ENCODE measurements at places on chromosomes 16 and 17.

DNA sequence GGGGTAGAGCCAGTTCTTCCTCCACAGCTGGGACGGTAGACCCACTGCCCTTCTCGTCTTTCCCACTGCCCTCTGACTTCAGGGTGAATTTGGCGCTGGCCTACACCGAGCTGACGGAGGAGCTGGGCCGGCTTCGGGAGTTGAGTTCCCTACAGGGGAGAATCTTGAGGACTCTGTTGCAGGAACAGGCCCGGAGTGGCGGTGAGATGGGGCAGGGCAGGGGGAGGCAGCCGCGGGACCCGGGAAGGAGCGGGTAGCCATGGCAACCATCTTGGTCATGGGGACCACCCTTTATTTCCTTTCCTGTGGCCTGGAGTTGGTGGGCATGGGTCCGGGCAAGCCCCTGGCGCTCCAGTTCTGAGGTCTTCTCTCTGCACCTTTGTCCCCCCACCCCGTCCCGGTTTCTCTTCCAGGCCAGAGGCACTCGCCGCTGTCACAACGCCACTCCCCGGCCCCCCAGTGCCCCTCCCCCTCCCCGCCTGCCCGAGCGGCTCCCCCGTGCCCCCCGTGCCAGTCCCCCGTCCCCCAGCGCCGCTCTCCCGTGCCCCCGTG lies 14.4 kb downstream of the TBKBP1 start:
- no peak for DNase-seq

DNA sequence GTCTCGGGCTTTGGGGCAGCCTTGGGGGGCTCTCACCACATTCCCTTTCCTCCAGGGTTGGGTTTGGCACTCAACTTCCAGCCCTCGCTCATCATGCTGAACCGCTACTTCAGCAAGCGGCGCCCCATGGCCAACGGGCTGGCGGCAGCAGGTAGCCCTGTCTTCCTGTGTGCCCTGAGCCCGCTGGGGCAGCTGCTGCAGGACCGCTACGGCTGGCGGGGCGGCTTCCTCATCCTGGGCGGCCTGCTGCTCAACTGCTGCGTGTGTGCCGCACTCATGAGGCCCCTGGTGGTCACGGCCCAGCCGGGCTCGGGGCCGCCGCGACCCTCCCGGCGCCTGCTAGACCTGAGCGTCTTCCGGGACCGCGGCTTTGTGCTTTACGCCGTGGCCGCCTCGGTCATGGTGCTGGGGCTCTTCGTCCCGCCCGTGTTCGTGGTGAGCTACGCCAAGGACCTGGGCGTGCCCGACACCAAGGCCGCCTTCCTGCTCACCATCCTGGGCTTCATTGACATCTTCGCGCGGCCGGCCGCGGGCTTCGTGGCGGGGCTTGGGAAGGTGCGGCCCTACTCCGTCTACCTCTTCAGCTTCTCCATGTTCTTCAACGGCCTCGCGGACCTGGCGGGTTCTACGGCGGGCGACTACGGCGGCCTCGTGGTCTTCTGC lies 8.4 kb downstream of the SLC16A3 start:
- no peak for DNase-seq

- no peak for DNase-seq
These were observed 145.5 kb upstream of the FOXF1 start for GRCh38 chr16:86364653-86365380.

DNA sequence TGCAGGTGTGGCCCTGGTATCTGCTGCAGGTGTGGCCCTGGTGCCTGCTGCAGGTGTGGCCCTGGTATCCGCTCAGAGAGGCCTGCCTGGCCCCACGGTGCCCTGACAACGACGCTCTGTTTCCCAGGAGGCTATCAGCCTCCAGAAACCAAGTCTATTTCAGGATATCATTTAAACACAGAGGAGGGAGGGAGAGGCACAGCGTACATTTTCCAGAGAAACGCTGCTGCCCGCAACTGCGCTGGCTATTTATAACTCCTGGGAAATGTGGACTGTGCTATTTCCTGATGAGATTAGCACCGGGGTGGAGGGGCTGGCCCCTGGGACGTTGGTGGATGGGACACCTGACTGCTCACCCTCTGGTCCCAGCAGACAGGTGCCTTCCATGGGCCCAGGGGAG lies 22.5 kb downstream of the TIMM22 start:
- no peak for DNase-seq

DNA sequence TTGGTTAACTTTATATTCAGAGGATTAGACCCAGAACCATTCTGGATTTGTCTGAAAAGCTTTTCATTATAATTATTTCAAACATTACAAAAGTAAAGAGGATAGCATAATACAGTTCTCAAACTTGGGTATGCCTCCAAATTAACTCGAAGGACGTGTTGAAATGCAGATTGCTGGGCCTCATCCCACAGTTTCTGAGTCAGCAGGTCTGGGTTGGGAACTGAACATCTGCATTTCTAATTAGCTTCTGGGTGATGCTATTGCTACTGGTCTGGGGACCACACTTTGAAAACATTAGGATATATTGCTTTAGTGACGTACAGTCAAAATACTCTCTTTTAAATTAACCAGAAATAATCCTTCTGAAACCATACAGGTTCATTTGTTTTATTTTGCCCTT lies 10.0 kb downstream of the TPPP3 start:
- no peak for DNase-seq

Measured in NCI-H1930 (cell line).